NCI-H1417 treated with DMSO at 0.1 percent for 48 hours (cell line): ENCODE measurements at places on chromosomes 3 and 15.

DNA sequence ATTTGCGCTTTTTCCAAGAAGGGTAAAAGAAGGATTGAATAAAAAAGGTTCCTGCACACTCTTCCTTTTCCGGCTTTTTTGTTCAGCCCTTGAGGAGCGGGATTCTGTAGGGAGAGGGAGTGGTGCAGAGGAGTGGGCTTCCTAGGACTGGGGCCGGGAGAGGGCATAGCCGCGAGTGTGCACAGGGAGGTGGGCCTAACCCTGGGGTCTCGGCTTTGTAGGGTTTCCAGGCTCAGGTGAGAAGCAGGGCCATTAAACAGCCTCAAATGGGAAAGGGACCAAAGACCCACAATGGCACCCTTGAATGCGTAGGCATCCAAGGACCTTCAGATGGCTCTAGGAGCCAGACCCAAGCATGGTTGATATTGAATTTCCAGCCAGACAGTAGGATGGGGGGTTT lies 35.4 kb upstream of the RAB6B start:
- DNase-seq: no peak

DNA sequence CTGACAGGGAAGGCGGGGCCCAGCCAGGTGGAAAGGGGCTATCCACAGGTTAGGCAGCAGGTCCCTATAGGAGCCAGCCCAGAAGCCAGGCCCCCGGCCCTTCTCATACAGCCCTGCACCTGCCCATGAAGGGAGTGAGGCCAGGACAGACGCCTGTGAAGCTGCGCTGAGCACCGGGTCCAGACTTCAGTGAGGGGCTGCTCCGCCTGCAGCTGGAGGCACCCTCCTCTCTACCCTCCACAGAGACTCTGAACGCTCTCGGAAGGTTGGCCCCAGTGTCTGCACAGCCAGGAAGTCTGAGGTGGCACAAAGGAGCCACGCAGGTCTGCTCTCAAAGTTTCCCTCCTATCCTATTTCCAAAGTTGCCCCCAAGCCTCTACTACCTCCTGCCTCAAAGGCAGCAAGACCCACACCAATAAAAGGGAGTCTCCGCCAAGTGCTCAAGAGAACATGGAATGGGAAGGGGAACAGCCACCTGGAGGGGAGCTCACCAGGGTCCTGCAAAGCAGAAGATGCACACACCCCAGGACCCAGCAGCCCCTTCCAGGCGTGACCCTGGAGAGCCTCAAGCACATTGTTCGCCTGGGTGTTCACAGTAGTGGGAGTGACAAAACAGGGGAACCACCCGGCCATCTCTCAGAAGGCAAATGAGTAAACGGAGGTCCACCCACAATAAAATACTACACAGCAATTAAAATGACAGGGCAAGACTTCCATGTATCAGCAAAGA lies 19.5 kb downstream of the XXYLT1 start:
- no peak for DNase-seq

GRCh38 chr3:45819543-45819942 lies 22.4 kb downstream of the LZTFL1 start:
- no peak for DNase-seq

GRCh38 chr15:70385052-70385451 lies 287.3 kb upstream of the TLE3 start:
- DNase-seq: no peak

DNA sequence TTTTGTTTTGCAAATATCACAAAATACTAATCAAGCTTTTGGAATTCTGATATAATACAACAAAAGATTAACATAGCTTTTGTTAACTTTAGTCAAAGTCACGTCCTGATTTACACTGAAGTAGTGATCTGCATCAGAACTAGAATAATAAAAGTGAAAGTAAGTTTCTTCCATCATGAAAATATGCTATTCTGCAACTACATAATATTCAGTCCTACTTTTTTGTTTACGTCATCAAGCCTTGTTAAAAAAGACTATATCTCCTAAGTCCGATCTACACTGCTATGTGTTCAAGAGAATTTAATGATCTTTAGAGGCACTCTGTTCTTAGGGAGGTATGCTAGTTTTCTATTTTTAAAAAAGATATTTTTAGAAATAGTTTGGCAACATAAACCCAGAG lies 330.1 kb downstream of the ARPP21 start:
- no peak for DNase-seq

DNA sequence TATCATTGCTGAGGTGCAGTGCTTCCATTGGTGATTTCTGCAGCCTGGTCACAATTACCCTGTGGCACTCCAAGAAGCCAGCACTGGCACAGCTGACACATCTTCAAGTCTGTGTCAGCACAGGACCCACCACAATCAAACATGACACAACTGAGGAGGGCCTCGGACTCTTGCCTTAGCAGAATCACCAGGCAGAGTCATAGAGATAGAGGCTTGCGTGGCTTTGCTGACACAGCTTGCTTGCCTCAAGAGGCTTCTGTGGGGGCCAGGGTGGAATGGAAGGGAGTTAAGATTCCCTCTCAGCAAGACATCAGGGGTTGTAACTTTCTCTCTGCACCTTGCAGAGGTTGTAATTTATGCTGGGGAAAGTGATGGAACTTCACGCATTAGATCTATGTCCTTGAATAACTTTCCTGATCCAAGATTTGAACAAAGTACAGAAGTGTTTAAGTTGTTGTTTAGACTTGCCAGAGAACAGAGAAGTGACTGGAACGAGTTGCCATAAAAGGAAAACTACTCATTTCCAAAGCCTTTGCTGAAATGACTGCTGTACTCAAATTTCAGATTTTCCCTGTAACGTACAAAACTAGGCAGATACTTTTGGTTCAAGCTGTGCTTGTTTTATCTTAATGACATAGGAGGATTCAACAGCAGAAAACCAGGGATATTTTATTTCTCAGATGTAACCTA lies 170.7 kb downstream of the DIPK2A start:
- DNase-seq: no peak

- no peak for DNase-seq
Measured at GRCh38 chr3:50316657-50317242, 5.8 kb downstream of the HYAL2 start.

DNA sequence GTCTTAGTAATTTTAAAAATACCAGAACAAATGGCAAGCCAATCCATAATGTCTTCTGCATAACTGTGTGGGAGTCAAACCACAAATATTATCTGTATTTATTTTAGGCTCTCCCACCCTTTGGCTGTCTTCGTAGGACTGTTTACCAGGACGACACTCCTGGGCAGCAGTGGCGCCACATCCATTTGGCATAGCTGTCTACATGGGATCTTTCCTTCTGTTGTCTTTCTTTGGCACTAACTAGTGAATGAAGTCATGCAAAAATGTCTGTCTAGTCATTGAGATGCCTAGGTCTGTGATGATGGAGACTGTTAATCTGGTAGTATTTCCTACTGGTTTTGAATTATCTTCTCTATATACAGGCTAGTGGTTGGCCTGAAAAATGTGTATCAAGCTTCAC lies 54.0 kb upstream of the CHMP2B start:
- no peak for DNase-seq

- DNase-seq: no peak
Measured at GRCh38 chr15:59180945-59181600, 25.6 kb upstream of the LDHAL6B start.

GRCh38 chr3:141655801-141656200 lies 82.3 kb upstream of the RNF7 start:
- no peak for DNase-seq

DNA sequence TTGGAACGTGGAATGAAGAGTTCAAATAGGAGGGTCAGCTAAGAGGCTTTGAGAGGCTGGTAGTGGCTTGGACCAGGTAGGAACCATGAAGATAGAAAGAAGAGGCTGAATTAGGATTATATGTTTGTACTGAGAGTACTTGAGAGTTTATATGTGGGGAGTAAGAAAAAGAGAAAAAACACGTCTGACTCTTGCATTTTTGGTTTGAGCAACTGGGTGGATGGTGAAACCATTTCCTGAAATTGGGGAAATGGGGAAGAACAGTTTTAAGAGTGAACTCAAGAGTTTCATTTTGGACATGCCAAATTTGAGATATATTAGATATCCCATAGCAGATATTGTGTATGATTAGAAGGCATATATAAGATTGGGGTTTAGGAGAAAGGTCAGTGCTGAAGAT lies 92.9 kb upstream of the TNIK start:
- DNase-seq: no peak

DNA sequence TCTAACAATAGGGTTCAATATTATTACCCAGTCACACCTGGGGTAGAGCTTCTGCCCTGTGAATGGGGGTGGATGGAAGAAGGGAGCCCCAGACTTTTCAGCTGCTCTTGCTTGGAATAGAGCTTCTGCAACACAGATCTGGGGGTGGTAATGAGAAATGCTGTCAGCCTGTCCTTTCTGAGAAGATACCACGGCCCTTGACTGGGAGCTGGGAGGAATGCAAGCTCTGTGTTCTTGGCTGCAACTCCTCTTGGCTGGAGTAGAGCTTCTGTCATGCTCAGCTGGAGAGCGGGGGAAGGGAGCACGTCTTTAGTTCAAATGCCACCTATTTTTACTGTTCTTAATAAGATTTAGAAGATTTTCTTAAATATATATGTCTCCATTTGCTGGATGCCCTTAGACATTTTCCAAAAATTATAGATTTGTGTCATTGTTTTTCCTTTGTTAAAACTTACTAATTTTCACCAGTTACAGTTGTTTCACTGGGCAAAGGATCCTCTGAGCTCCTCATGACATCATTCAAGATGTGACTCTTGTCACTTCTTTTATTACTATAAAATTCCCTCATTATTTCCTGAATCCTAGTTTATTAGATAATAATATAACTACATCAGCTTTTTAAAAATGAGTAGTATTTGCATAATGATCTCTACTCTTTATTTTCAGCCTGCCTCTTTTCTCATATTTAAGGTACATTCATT lies 180.0 kb upstream of the TGFBR2 start:
- no peak for DNase-seq

DNA sequence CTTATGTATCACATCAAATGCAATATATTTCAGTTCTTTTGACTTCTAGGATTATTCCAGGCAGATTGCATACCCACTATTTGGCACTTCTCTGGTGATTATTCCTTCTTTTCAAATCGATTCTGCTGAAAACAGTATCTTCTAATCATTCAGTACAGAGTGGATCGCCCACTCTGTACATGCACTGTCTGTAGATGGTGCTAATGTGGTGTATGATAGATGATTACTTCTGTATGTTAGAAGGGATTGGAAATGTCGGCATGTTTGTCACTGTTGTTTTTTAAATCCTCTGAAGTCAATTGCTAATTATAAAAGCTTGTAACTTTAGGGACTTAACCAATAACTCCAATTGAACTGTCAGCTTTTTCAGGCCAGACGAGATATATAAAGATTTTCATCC lies 642.5 kb downstream of the GRM7 start:
- DNase-seq: no peak

DNA sequence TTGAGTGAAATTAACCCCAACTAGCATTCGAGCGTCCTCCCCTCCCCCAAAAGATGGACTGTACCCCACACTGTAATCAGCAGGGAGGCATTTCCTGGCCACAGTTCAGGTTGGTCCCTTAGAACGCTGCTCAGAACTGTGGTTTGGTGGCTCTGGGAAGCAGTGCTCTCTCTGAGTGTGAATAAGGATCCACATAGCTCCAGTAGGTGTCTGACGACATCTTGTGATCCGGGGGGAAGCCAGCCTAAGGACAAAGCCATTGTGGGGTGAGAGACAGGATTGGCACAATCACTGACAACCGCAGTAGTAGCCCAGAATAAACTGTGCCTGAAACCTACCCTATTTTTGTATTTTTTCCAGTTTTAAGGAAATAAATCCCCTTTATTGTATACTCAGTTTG lies 125.3 kb downstream of the IGF1R start:
- no peak for DNase-seq

GRCh38 chr3:188296761-188297612 lies 143.0 kb downstream of the LPP start:
- no peak for DNase-seq

DNA sequence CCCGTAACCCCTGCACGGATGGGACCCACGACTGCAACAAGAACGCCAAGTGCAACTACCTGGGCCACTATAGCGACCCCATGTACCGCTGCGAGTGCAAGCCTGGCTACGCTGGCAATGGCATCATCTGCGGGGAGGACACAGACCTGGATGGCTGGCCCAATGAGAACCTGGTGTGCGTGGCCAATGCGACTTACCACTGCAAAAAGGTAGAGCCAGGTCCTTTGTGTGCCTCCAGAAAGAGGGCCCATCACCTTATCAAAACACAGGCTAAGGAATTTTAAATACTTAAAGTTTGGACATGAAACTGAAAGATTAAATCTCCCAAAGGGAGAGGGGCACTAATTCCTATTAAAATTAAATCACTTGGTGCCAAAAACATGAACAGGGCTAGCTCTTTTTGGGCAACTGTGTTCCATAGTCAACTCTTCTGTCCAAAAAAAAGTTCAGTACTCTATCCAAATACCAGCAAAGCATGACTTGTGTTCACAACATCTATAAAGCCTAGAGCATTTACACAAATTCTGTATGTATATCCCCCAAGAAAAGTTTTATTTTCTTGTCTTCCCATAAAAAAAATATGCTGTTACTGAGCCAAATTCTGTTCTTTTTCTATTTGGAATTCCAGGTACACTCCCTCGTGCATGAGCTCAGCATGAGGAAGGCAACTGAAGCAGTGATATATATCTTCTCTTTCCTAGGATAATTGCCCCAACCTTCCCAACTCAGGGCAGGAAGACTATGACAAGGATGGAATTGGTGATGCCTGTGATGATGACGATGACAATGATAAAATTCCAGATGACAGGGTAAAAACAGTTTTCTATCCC lies 9.2 kb downstream of the THBS1 start:
- DNase-seq: no peak

GRCh38 chr3:187281191-187281714 lies 10.3 kb downstream of the MASP1 start:
- DNase-seq: no peak

DNA sequence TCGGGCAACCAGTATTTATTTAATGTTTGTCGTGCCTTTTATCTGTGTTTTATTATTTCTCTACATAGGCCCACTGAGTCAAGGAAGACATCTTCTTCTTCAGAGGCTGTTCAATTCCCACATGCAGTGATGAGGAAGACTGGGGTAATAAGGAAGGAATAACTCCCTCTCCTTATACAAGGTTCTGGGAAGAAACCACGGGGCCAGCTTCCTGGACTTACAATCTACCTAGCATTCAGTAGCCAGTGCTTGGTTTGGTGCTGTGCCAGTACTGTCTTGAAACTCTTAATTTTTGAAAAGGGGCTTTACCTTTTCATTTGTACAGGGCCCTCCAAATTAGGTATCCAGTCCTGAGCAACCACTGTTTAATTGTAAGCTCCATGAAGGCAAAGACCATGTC lies 51.2 kb downstream of the SRGAP3 start:
- DNase-seq: no peak

DNA sequence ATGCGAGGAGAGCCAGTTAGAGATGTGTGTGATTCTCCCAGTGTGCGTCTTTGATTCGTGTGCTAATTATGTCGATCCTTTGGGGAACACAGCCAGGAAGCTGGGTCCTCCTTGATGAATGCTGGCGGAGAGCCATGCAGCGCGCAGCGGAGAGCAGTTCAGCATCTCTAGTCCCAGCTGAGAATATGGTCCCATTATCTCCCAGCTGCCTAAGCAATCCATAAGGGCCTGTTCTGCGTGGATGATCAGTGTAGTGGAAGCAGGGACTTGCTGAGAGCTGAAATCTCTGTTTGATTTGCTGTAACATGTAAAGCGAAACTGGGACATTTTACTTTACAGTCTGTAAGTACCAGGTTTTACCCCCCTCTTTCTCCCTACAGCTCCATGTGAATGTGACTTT lies 412.7 kb downstream of the CNTN4 start:
- DNase-seq: no peak

GRCh38 chr3:29268651-29269050 lies 12.2 kb upstream of the RBMS3 start:
- no peak for DNase-seq
